ENCODE measurements at places on chromosomes 1 and 21.

DNA sequence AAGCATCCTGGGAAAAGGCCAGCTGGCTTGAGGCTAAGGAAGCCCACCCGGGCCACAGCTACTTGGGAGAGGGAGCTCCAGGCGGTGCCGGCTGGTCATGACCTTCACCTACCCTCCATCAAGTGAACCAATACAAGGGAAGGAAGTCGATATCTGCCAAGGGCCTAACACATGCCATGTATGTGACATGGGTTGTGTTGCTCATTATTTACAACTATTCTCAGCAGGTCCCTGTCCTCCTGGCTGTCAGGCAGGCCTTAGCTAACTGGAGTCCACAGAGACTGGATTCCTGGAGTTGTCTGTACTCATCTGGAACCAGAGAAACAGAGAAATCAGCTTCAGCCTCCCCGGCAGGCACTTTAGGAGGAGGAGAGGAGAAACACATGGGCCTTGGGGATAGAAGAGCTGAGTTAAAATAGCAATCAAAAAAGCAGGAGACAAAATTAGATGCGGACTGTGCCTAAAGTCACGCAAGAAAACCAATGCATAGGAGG lies 15.7 kb downstream of the TCEA3 start:
- no peak for DNase-seq

GRCh38 chr21:41316200-41317062 lies at the start of gene FAM3B:
FAM3B (plus strand) TSS chr21:41316801; CDS start chr21:41316880, 79 bp downstream.
- no peak for DNase-seq

DNA sequence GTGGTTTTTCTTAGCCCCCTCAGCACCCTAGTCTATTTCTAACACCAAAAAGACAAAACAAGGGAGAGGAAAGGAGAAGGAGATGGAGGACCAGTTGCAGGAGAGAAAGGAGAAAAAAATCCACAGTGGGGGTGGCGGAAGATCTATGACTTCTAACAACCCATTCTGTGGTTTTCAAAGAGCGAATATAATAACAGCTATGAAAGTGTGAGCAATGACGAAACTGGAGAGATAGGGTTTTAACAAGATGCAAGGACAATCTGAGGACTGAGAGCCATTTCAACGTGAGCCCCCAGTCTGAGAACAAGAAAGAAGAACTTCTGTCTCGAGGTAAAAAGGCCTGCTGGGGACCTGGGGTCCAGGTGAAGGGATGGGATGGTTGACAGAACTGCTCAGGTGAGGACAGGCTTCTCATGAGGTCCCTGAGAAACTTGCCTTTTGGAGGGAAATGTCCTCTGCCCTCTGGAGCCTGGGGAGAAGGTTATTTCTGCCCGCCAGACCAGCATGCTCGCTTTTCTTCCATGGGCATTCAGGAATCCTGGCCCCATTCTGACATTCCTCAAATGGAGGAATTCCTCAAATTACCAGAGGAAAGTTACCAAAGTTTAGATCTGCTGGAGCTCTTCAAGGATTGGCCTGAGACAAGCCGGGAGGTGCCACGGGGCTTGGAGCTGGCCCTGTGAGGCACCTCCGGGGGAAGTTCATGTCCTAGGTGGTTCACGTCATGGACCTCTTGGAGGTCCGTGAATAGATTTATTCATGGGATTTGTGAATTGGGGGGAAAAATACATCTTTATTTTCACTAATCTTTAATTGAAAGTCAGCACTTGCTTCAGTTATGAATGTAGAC lies at the start of gene CD160:
Gene CD160, plus strand, starts transcription at position 270 of the 850 bp plus-strand sequence. CDS start 8,829 bp downstream, outside the sequence.
- DNase-seq: peak; percentile 52

GRCh38 chr21:33899199-33899598 lies 16.4 kb downstream of the ATP5PO start:
- DNase-seq: no peak

DNA sequence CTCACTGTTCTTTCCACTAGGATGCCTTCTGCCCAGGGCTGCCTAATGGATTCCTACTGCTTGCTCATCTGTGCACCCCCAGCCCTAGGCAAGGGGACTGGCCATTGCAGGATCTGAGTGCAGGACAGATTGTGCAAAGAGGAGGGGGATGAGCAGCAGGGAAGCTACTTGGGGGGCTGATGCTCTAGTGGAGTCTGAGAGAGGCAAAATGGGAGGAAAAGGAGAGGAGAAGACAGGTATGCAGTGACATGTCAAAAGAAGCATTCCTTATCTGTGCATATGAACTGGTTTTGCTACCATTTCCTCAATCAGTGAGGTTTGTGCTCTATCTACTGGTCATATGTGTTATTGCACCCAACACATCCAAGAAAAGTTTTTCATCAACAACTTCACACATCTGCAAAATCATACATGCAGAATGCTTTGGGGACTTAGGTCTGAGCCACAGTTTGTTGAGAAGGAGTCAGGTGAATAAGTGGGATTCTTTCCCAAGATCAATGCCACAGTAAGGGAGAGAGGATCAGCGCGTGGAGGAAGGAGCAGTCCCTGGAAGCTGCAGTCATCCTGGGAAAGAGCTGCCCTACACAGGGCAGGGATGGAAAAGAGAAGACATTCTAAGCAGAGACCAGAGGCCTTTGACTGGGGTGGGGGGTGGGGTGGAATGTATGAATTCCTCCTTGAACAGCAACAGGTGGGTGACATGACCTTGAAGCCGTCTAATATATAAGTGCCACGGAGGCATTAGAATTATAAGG lies 14.4 kb downstream of the SLC5A9 start:
- DNase-seq: peak; percentile 23

DNA sequence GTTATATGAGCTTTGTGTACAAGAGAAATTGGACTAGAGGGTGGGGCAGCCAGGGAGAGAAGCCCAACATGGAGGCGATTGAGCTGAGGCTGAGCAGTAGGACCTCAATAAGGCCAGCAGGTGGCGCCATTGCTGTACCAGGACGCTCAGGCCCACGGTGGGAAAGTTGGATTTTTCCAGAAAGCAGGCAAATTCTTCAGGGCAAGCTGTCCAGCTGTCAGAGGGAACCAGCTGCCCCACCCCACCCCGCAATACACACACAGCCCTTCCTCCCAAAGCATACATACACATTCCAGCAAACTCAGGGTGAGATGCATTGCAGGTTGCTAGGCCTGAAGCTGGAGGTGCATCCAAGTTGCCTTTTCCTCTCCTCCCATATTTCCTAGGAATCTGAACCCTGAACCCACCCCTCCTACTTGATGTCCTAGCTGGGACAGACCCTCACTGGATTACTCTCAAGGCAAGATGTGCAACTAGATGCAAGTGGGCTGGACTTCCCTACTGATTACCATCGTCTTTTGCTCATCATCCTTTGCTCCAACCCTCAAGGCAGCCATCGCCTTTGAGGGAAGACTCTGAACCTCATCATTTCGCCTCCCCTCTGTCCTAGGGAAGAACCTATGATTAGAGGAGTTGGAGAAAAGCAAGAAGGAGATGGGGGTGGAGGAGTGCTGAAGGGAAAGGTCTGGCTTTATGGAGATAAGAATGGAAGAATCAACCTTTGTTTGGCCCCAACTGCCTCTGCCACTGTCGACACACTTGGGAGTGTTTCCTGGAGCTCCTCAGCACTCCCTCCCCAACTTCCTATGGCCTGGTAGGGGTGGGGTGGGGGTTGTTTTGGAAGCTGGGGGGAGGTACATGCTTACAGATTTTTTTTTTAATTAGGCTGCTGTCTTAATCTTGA lies 25.5 kb downstream of the CD34 start:
- DNase-seq: peak; percentile 68

- no peak for DNase-seq
Measured at GRCh38 chr1:225670806-225671733, 18.1 kb upstream of the ENAH start.

DNA sequence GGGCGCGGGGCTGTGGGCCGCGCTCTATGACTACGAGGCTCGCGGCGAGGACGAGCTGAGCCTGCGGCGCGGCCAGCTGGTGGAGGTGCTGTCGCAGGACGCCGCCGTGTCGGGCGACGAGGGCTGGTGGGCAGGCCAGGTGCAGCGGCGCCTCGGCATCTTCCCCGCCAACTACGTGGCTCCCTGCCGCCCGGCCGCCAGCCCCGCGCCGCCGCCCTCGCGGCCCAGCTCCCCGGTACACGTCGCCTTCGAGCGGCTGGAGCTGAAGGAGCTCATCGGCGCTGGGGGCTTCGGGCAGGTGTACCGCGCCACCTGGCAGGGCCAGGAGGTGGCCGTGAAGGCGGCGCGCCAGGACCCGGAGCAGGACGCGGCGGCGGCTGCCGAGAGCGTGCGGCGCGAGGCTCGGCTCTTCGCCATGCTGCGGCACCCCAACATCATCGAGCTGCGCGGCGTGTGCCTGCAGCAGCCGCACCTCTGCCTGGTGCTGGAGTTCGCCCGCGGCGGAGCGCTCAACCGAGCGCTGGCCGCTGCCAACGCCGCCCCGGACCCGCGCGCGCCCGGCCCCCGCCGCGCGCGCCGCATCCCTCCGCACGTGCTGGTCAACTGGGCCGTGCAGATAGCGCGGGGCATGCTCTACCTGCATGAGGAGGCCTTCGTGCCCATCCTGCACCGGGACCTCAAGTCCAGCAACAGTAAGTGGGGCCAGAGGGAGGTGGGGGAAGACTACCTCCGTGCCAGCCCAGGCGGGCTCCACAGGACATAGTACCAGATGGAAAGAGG lies 808 bp downstream of the MAP3K21 start:
- peak; percentile 16 for DNase-seq

GRCh38 chr1:200625381-200625824 lies 4.9 kb upstream of the KIF14 start:
- DNase-seq: peak; percentile 77

GRCh38 chr1:36481771-36482723 lies 666 bp downstream of the CSF3R start:
- no peak for DNase-seq

GRCh38 chr1:7375781-7376660 lies 395.1 kb upstream of the VAMP3 start:
- no peak for DNase-seq

Data from activated CD4-positive, alpha-beta T cell treated with anti-CD3 and anti-CD28 coated beads, Interleukin-2, amount 50 U/mL, for 16 hours (primary cell).